ENCODE measurements at places on chromosomes 7 and 10. TPM values are rescaled to one million over a fixed set of nuclear protein-coding genes. Genes with fewer than 3 reads are reported as not detected.

PDSS1 gene
- 11.8 TPM for total RNA-seq

TSPAN15 gene
- not detected for total RNA-seq

CPN1 gene
- total RNA-seq, result not detected

CAMK1D gene
- total RNA-seq, result 2.3 TPM

NPSR1 gene
- total RNA-seq, result not detected

CDK5 gene
- total RNA-seq, result 46.0 TPM

PRSS2 gene
- not detected for total RNA-seq

PLPP4 gene
- total RNA-seq, result 2.6 TPM

AGMO gene
- total RNA-seq, result not detected

PDLIM1 gene
- total RNA-seq, result 25.0 TPM

ZNF736 gene
- total RNA-seq, result 5.0 TPM

CD36 gene
- 1.2 TPM for total RNA-seq

TMEM26 gene
- not detected for total RNA-seq

SCIN gene
- total RNA-seq, result 0.37 TPM

DNA sequence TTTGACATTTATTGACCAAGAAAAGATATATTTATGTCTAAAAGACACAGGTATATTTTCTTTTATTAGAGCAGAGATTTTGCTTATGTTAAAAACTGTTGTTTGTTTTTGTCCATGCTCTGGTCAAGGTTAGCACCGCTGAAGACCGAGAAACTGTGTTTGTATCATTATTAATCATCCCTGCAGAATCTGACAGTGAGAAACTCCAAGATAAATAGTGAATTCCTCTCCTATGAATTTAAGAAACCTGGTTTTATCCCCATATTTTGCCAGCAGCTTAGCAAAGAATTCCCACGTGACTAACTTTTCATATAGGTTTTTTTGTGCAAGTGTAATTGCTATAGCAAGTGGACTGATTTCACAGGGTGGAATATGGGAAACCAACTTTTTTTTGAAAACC is 77.6 kb downstream of the FRMD4A start:
- DNase-seq, result no peak

DNA sequence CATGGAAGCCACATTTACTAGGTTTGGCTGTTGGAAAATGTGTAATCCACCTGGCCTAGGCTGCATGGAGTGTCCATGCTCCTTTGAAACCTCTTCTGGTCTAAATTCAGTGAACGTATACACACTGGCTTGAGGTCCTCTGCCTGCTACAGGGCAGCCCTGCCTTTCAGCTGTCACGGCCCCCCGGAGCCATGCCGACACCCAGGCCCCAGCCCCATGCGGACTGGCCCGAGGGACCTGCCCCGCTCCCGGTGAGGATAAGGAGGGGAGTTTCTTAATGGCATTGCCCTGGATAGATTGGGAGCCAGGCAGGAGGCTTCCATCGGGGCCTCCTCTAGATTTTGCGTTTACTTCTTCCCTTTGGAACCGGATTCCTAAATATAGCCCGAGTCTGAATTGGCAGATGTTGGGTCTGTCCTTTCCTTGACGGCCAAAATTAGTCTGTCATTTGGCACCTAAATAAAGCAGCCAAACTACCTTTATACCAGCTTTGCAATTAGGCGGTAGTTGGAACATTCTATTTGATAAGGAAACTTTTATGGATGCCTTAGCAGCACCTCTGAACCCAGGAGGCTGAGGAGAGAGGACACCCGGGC is 72.1 kb upstream of the SH2B2 start:
- no peak for DNase-seq

GRCh38 chr10:79491143-79491835 is 21.0 kb upstream of the EIF5AL1 start:
- no peak for DNase-seq

DNA sequence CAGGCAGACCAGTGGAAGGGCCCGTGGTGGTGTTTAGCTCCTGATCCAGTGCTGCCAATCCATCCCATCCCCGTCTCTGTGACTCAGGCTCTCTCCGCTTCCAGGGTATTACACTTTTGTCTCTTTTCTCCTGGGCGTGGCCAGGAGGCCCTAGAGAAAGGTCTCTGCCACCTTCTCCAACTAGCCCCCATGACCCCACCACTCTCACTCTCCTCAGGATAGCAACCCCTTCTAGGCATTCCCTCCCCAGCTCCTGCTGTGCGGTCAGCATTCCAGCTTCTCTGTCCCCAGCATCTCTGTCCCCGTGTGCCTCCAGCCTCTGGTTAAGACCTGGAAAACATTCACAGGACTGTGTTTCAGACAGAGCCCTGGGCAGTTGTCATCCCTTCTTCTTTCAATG is 36.2 kb upstream of the R3HCC1L start:
- DNase-seq, result no peak

- DNase-seq, result no peak
Measured at GRCh38 chr10:98619446-98619845, 172.7 kb upstream of the HPS1 start.

DNA sequence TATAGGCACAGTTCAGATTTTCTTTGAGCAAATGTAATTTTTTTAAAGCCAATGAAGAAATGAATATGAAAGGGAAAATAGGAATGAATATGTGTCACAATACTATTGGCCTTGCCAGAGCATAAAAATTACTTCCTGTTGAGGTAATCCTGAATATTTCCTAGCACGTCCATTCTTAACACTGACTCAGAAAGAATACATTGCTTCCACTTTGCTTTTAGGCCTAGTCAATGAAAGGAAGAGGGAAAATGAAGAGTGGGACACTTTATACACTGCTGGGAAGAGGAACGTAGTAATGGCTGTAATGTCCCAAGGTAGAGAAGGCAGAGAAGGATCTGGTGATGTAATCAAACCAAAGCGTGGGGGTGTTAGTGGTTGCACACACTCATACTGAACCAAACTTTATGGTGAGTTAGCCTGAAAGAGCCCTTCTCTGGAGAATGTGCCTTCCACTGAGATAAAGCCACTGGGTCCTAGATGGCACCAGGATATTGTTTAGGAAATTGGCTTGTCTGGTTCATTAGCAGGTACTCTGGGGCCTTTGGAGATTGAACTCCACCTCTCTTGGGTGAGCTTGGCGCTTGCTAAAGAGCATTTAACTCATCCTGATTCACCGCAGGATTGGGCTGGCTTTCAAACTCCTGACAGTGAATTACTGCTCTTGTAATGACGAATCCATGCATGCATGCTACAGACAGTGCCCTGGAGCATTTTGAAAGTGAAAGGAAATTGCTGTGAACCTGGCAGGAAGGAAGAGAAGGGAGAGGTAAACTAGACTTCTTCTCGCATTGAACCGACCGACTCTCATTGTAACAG is 254.9 kb downstream of the KIAA1217 start:
- peak; percentile 86 for DNase-seq

DNA sequence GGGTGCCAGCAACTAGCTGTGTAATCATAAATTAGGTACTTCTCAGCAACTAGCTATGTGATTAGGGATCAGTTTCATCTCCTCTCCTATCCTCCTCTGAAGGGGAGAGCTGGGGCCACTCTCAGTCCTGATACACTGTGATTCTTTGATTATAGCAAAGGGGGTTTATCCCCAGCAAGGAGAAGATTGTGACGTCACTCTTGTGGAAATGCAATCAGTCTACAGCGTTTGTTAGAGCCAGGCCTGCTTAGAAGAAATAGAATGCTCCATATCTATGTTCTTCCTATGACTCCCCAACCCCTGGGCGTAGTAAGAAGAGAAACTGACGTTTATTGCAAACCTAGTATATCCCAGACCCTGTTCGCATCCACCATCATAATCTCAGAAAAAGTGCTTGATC is 308.2 kb downstream of the GFRA1 start:
- no peak for DNase-seq

- DNase-seq, result no peak
Measured at GRCh38 chr7:157650131-157650631, 313.4 kb downstream of the DNAJB6 start.

- DNase-seq, result no peak
Measured at GRCh38 chr10:89228146-89228545, 21.0 kb upstream of the CH25H start.

- DNase-seq, result no peak
Measured at GRCh38 chr7:112726076-112726475, 64.1 kb downstream of the TMEM168 start.

- DNase-seq, result no peak
Measured at GRCh38 chr10:95792211-95792780, 36.3 kb downstream of the ENTPD1 start.

- DNase-seq, result no peak
Measured at GRCh38 chr7:50920031-50920635, 137.4 kb upstream of the GRB10 start.

- DNase-seq, result no peak
Measured at GRCh38 chr7:1663857-1664651, 6.0 kb upstream of the ELFN1 start.

DNA sequence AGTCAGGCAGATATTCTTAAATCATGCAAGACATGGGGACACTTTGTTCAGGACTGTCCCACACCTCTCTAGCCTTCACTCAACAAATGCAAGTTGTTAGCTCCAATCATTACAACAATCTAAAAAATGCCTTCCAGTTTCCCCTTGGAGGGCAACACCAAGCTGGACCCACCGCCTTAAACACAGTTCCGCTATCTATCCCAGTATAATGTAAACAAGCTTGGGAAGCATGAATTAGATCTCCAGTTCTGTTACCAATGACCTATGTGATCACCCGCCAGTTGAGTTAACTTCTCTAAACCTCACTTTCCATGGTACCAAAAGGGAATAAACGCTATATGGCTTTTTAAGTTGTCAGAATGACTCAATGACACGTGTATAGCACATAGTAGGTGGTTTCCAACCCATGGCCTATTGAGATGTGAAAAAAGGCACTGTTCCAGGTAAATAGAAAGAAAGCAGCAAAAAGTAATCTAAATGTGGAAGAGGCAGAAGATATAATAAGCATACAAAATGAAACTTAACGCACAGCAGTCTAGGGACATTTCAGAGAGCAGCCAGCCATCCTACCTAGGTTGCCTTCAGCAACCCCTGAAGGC is 2.4 kb upstream of the REEP3 start:
- DNase-seq, result no peak

GRCh38 chr7:101624246-101625001 is 4.7 kb downstream of the MYL10 start:
- DNase-seq, result no peak

- DNase-seq, result peak; percentile 41
Measured at GRCh38 chr7:137354396-137354795, 10.9 kb upstream of the PTN start.

- peak; percentile 39 for DNase-seq
Measured at GRCh38 chr10:5659702-5660528, 6.5 kb downstream of the ASB13 start.

- no peak for DNase-seq
Measured at GRCh38 chr7:117730390-117730789, 142.9 kb downstream of the CTTNBP2 start.

GRCh38 chr10:128431083-128431482 is 304.9 kb upstream of the MKI67 start:
- DNase-seq, result no peak

GRCh38 chr7:90982228-90982627 is 282.0 kb upstream of the FZD1 start:
- DNase-seq, result no peak

DNA sequence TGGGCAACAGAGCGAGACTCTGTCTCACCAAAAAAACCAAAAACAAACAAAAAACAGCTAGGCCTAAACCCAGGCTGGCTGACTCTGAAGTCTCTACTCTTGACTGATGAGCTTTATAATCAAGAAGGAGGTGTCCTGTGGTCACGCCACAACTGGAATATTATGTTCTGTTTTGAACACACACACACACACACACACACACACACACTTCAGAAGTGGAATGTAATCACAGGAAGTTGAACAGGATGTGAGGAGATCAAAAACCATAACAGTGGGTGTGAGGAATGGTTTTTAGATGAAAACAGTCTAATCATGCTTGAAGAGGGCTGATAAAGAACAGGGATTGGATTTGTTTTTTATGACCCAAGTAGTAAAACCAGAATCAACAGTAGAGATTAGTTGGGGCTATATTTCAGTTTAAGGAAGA is 51.1 kb upstream of the IL6 start:
- peak; percentile 84 for DNase-seq

DNA sequence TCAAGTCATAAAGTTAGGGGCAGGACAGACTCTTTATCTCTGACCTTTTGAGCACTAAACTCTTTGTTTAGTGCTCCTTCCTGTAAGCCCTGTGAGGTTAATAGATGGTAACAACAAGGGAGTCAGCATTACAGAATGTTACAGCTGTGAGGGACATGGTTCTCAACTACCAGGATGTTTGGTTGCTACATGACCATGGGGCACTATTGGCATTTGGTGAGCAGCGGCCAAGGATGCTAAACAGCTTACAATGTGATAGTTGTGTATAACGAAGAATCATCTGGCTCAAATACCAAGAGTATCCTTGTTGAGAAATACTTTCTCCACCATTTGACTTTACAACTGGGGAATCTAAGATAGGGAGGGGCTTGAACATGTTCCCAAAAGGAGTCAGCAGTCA is 35.4 kb upstream of the HPS1 start:
- DNase-seq, result no peak

DNA sequence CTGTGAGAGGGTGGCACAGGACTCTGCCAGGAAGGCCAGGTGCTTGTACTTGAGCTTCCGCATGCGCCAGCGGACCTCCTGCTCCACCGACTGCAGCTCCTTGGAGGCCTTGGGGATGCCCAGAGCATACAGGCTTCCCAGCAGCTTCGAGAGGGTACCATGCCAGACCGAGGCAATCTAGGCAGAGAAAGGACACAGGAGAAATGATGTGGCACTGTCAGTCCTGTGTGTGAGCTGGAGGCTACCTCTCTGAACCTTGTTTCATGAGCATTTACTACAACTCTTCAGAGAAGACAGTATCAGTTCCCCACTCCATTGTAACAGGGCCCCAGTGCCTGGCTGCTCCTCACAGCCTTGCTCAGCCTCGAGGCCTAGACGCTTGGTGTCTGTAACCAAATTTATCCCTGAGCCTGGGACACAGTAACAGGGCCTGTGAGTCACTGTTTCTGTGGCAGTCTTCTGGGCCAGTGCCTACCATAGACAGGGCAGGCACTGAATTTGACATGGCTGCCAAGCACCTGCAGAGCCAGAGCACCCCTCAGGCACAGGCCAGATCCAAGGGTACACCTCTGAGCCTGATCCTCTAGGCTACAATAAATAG is 5.8 kb downstream of the TBRG4 start:
- DNase-seq, result no peak

Measured in H4 (cell line).